ENCODE measurements at places on chromosomes 4 and X.

- DNase-seq = no peak
Observed at GRCh38 chrX:18491587-18492340, 66.4 kb downstream of the CDKL5 start.

DNA sequence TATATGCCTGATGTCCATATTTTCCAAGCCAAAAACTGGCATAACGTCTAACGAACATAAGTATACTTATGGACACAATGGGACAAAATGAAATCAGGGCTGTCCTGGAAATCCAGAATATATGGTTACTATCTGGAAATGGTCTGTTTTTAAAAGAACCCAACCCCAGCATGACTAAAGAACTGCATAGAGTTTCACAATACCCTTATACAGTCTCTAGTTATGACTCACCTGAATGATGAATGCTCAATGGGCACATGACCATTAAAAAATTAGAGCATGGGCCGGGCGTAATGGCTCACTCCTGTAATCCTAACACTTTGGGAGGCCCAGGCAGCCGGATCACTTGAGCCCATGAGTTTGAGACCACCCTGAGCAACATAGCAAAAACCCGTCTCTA, 31.8 kb downstream of the AMMECR1 start:
- no peak for DNase-seq

DNA sequence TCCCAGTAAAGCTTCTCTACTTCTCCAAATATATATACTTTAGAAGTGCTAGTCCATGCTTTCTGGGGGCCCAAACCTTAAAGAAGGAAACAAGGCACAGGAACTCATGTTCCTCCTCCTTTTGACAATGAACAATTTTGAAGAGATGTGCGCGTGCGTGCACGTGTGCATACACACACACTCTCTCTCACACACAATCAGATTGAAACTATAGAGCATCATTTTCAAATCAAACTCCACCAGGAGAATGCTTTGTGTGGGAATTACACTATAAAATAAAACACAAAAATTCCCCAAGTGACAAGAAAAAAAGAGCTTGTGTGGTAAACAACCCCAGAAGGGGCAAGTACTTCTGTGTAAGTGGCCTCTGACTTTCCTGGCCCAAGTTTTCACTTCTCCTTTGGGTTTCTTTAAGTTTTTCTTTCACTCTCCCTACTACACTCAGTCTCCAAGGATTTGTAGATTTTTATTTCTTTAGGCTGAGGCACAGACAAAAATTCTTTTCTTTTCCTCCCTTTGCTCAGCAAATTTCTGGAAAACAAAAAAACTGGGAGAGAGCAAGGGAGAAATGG, 46.6 kb upstream of the SHISA3 start:
- no peak for DNase-seq

- no peak for DNase-seq
Observed at GRCh38 chr4:125008676-125009075, 296.1 kb upstream of the ANKRD50 start.

DNA sequence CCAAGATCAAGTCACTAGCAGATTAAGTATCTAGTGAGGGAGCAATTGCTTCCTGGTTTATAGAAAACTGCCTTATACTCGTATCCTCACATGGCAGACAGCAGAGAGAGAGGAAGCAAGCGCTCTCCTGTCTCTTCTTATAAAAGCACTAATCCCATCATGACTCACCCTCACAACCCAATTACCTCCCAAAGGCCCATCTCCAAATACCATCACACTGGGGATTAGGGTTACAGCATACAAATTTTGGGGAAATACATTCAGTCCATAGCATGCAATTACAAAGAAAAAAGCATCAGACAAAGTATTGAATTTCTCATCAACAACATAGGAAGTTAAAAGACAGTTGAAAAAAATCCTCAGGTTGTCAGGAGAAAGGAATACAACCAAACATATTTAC, 292.6 kb downstream of the IQCM start:
- DNase-seq = no peak

- DNase-seq = no peak
Observed at GRCh38 chrX:39439906-39440798, 638.9 kb downstream of the MID1IP1 start.

- DNase-seq = no peak
Observed at GRCh38 chr4:8913121-8913857, 41.6 kb upstream of the HMX1 start.

DNA sequence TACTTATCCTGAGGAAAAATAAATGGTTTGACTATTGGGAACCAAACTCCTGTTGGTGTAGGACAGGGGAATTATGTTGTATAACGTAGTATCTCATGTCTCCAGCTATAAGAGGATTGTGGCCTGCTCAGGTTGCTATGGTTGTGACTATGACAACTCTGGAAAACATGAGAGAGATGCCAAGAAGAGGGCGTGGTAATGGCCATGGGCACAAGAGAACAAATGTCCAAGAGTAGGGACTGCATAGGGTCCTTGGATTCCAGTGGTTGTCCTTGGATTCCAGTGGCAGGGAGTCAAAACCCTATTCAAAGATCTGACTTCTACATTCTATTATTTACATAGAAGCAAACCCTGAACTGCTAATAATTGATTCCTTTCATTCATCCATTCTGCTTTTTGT, 6.8 kb upstream of the MOB1B start:
- peak; percentile 40 for DNase-seq

- no peak for DNase-seq
Observed at GRCh38 chrX:65643531-65644052, 23.9 kb upstream of the MSN start.

DNA sequence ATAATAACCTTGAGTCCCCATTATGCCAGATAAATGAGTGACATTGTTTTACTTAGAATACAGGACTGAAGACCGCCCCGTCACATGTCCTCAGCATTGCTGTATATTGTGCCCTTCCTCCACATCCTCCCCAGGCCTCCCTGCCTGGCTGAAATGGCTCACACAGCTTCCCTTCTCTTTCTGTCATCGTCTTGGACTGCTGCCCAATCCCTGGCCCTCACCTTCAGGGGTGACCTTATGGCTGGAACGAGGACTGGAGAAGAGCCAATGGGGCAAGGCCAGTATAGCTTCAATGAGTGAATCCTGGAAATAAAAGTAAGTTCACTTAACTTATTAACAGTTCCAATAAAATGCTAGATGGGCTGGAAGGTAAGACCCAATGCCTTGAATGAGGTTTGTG, 2.7 kb downstream of the KCNE5 start:
- DNase-seq = no peak

DNA sequence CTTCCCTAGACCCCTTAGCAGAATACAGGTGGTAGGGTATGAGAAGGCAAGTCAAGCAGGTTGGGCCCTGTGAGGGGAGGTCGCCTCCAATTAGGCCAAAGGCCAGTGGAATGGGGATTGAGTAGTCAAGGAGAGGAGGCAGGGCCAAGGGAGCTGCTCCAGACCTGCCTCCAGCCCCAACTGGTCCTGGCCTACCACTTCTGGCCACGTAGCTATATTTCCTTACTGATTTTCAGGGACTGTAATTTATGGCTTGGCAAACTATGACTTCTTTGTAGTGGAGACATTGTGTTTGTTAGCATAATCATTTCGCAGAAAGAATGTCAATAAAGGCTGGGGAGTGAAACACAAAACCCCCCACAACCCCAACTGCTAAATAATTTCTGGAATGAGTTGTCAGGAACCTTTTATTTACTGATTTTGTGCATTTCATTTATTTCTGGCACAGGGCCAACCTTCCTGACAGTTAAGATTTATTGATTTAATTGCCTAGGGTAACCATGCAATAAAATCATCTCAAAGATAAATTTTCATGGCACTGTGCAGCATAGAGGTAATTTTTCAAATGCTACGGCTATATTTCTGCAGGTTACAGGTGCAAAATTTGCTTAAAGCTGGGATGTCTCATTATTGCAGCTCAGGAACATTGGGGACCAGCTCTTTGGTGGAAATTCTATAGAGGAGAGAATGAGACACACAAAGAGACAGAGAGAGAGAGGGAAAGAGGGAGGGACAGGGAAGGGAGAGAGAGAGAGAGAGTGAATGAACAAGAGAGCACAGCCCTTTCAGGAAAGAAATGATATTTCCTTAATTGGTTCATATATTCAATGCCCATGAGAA, 494.9 kb downstream of the IDS start:
- no peak for DNase-seq

GRCh38 chr4:61896634-61897033, 696.5 kb downstream of the ADGRL3 start:
- no peak for DNase-seq

- DNase-seq = no peak
Observed at GRCh38 chr4:36081185-36081584, 163.1 kb downstream of the ARAP2 start.

GRCh38 chr4:3341760-3342159, 48.9 kb downstream of the RGS12 start:
- DNase-seq = no peak

DNA sequence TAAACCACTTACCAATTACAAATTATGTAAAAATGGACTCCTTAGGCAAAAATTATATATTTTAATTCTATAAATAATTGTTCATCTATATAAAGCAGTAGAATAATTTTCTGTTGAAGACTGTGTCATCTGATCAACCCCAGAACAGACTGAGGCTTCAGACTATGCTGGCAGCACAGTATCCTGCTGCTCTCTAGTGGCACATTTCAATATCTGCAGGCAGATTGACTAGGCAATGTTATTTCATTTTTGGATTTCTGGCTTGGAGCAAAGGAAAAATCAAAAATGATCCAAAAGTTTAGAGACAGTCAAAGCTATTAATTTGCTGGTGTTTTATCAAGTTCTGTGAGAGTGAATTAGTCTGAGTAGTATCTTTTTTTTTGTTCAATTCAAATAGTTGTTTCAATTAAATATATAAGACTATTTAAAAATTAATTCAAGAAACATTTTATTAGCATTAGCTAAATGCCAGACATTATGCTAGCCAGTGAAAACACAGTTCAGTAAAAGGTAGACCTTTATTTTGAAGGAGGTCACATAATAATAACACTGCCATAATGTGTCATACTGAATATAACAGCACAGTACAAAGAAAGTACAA, 21.3 kb upstream of the SULT1E1 start:
- DNase-seq = peak; percentile 0

- DNase-seq = no peak
Observed at GRCh38 chr4:7759216-7759615, 180.4 kb downstream of the AFAP1 start.

DNA sequence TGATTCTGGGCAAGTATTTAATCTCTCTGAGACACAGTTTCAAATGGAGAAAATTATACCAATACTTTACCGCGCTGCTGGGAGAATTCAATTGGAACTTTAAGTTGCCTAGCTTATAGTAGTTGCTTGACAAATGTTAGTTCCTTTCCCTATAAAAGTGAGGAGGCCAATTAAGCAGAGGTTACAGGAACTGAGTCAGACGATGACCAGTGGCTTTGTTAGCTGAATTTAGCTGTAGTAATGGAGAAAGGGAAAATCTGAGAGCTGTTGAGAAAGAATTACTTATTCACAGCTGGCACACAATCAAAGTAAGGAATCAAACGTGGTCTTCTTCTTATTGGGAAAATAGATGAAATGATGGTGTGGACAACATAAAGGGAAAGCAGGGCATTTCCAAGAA, 29.6 kb downstream of the SMARCA1 start:
- no peak for DNase-seq

GRCh38 chrX:49850028-49850427, 20.9 kb downstream of the PAGE4 start:
- no peak for DNase-seq

DNA sequence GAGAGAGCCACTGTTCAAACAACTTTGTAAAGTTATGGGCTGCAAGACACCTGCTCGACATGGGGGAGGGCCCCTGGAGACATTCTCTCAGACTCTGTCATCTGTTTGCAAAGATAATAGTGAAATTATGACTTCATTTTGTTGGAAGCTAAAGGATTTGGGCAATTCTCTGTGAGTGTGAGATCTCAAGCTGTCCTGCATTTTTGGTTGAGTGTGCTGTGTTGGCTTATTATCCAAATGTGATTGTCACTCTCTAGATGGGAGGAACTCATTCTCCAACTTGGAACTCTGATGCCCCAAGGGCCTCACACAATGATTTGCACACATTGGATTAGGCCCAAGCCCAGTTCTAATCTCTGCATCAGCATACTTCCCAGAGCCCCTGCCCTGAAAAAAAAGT, 63.7 kb downstream of the STK32B start:
- no peak for DNase-seq

DNA sequence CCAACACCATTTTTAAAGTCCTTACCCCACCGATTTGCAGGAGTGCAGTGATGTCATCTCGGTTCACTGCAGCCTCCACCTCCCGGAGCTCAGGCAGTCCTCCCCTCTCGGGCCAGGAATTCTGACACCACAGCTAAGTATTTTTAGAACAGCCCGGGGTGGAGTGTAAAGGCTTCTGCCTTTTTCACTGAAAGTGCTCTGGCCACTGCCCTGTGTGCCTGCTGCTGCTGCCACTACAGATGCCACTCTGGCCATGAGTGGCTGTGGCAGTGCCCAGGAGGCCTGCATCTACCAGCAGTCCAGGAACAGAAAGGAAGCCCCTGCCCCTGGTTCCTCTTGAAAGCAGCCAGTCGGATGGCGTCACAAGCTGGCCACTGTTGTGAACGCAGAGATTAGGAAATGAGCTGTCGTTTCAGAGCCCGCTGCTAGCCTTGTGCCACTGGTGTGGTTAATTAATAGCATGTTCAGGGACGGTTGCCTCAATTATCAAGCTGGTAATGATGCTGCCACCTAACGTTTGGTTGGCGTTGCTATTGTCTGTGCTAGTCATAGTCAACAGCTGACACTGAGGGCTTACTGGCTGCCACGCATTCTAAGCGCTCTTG, 23.6 kb upstream of the TBC1D14 start:
- DNase-seq = peak; percentile 81

DNA sequence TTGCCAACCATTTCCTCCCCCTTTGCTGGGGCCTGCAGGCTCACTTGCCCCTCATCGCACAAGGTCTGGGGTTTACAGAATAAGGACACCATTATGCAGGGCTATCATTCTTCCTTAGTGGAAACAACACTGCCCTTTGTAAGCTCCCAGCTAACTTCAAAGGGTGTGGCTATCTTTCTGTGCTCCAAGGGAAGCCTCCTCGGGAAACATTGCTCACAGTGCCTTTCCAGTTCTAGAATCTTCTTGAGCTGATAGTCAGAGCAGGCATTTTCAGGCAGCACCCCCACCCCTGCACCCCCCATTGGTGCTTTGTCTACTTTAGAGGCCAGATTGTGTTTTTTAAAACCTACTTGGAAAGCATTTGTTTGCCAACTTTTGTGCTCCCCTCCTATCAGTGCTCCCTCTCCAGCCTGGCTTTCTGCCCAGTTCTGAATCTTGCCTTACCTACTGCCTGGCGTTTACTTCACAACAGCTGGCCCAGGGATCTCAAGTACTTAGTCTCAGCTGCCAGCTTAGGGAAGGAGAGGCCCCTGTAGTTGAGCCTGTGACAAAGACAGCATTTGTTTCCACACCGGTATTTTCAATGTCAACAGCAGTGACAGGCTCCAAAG, 53.5 kb downstream of the PLAC1 start:
- no peak for DNase-seq

GRCh38 chr4:2251073-2251794, 9.3 kb upstream of the HAUS3 start:
- no peak for DNase-seq

GRCh38 chr4:53653484-53654053, 62.3 kb upstream of the LNX1 start:
- no peak for DNase-seq

GRCh38 chr4:184755278-184755677, 21.4 kb upstream of the CENPU start:
- no peak for DNase-seq
